ENCODE measurements at places on chromosomes 3 and 15.

DNA sequence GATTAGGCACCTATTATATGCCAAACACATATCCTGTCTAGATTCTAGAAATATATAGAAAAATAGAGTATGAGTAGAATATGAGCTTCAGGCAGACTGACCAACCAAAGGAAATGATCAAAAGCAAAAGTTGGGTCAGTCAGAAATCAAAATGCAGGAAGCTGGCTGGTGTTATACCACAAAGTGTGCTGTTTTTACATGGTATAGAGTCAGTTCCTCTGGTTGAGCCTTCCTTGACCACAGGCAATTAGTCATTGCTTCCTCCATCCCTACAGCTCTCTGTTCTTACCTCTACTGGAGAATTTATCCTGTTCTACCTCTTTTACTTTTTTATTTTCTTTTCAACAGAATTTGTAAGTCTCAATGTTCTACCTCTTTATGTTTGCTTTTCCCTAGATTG is 149.8 kb downstream of the TMCO5A start:
- no peak for DNase-seq

GRCh38 chr3:42381551-42382082 is 28.8 kb downstream of the LYZL4 start:
- no peak for DNase-seq

GRCh38 chr15:58527573-58528187 is 95.9 kb downstream of the LIPC start:
- DNase-seq: no peak

DNA sequence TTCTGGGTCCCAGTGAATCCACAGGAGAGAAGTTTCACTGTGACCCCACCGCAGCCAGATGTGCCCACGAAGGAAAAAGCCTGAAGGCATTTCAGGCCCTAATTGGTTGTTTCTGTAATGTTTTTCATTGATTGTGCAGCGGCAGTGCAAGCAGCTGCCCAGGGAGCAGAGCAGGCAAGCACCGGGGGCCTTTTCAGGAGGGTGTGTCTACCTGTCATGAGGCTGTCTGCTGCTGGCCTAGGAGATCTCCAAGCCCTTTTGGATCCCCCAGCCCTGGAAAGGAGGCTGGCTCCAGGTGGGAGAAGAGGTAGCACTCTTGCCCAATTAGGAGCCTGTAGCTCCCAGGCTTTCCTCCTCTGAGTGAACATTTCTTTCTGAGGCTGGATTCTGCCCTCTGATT is 108.8 kb downstream of the EPHB1 start:
- no peak for DNase-seq

GRCh38 chr3:45362161-45362560 is 26.2 kb upstream of the LARS2 start:
- no peak for DNase-seq

GRCh38 chr3:84175449-84175848 is 783.3 kb upstream of the CADM2 start:
- no peak for DNase-seq

DNA sequence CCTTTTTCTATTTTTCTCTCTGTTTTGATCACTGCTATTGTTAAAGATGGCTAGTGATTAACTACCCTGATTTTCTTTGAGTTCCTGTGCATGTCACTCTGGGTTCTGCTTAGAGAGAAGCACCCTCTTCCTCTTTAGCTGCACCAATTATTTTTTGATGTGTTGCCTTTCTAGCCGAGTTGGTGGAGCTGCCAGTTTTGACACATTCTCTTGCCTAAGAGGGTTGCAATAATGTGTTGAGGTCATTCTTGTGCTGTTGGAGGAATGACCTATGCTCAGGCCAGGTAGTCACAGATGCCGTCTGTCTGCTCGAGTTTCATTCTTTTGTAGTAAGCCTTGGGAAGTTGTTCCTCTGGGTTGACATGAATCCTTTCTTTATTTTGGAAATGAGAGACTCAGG is 84.6 kb upstream of the DPH6 start:
- peak; percentile 47 for DNase-seq

GRCh38 chr15:70587896-70588567 is 175.3 kb downstream of the UACA start:
- no peak for DNase-seq

GRCh38 chr3:54939557-54940300 is 11.9 kb upstream of the LRTM1 start:
- DNase-seq: no peak

- no peak for DNase-seq
These were observed 359.6 kb upstream of the TPRG1 start for GRCh38 chr3:188812198-188812597.

DNA sequence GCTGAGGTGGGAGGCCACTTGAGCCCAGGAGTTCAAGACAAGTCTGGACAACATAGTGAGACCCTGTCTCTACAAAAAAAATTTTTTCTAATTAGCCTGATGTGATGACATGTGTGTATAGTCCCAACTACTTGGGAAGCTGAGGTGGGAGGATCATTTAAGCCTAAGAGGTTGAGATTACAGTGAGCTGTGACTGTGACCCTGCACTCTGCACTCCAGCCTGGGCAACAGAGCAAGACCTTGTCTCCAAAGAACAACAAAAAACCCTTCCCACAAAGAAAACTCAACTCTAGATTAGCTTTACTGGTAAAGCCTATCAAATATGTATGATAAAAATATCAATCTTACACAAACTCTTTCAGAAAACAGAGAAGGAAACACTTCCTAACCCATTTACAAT is 68.5 kb downstream of the ZNF148 start:
- no peak for DNase-seq
